Right ventricle myocardium inferior (tissue), 1 donor: ENCODE measurements at places on chromosomes 7 and 10. TPM values are rescaled to one million over a fixed set of nuclear protein-coding genes. Genes with fewer than 3 reads are reported as not detected.

PHYHIPL gene
- total RNA-seq = not detected

AKR1E2 gene
- total RNA-seq = 5.4 TPM

GRCh38 chr10:42954766-42955492, 121.9 kb upstream of the RET start:
- DNase-seq = no peak

GRCh38 chr7:102927312-102927933, 14.6 kb downstream of the LRRC17 start:
- no peak for DNase-seq

DNA sequence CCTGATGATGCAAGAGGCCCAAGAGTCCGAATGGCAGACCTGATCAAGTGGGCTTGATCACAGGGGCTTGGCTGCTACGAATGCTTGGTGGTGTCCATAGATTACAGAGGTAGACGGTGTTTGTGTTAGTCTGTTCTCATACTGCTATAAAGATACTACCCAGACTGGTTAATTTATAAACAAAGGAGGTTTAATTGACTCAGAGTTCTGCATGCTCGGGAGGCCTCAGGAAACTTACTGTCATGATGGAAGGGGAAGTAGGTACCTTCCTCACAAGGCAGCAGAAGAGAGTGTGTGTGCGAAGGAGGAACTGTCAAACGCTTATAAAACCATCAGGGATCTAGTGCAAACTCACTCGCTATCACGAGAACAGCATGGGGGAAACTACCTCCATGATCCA, 268.9 kb upstream of the KLF6 start:
- DNase-seq = no peak

GRCh38 chr7:1151653-1152425, 8.2 kb downstream of the ZFAND2A start:
- peak; percentile 51 for DNase-seq

DNA sequence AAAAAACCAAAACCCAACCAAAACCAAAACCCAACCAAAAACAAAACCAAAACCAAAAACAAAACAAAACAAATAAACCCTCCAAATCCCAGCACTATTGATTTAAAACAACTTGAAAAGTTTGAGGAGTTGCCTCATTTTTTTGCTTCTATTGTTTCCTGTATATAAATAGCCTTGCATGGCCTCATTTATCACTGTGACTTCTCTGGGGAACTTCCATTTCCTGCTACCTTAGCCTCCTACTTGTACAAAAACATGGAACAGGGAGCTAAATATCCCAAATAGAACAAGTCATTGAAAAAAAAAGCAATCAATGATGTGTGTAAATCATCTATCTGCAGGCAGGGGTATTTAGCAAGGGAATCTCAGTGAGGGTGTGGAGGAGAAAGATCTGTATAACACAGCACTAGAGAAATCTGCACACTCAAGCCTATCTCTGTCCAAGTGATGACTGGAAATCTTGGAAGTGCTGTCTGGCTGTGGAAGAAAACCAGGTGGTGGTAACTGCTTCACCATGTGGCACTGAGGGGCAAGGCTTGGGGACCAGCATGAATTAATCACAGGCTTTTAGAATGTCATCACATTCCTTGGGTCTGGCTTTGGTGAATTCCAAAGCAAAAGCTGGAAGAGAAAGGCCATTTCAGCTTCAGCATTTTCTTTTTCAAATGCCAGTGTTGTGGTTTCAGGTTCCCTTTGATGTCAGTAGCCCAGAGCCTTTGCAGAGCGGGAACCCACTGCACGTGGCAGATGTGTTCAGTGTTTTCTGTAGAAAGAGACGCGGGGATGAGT, 349.5 kb upstream of the ZNF32 start:
- DNase-seq = no peak

DNA sequence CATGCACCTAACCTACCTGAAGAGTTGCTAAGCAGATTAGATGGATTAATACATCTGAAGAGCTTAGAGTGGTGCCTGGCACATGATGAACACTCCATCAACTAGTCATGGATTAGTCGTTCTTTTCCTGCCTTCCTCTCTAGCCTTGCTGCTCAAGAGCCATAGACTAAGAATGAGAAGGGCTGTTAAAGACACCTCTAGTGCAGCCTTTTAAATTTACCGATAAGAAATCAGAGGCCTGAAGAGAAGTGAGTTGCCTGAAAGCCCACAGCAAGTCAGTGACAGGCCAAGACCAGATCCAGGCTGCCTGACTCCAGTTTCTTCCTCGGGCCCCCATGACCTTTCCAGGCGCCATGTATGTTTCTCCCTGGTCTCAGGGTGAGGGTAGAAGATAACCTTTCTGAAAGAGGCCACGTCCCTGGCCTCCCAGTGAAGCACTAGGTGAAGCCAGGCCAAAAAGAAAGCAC, 6.5 kb downstream of the TSPAN15 start:
- DNase-seq = no peak

DNA sequence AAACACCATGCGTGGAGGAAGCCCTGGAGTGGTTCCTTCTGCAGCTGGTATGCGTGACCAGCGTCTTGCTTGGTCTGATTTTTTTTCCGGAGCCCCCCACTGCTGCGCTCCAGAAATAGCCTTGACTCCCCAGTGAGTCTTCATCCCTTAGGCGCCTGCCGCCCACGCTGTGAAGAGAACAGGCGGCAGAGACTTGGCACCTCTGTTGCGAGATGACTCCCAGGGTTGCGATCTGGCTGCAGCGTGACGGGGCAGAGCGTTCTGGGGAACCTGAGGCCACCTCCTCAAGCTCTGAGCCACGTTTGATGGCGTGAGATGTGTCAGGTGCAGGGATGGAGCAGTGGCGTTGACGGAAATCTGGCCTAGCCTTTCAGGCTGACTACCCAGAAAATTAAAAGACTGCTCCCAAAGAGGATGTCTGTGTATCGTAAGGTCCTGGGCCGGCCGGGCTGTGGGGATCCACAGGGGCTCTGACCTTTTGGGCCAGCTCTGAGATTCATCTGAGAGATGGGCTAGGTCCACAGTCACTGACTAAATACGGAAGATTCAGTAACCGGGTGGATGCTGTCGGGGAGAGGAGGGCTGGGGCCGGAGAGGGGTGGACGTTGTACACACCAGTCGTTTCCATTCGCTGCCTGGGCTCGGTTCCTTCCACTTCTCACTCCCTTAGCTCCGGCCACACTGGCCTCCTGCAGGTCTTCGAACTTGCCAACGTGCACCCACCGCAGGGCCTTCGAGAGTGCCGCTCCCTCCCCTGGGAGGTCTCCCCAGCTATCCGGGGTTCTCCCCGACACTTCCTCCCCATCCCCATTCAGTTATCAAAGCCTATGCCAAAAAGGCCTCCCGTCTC, 33.8 kb downstream of the PFKFB3 start:
- DNase-seq = no peak

DNA sequence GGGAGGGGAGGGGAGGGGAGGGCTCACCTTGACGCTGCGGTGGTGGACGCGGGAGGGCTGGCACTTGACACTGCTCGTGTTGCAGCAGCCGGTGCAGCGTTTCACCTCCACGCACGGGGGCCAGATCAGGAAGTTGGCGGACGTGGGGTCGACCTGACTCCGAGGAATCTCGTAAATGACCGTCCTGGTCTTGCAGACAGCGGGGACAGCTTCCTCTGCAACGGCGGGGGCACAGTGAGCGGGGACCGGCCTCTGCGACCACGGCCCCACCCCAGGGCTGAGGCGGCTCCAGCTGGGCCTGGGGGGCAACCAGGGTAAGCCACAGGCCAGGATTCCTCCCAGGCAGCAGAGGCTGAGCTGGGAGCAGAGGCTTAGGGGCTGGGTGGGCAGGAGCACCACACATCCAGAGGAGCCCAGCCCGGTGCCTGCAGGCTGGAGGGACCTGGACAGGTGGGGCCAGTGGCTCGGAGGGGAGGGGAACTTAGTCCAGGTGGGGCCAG, 8.8 kb downstream of the PDGFA start:
- peak; percentile 11 for DNase-seq
